Hepatocyte (in vitro differentiated cells): ENCODE measurements at places on chromosomes 4 and X. TPM values are rescaled to one million over a fixed set of nuclear protein-coding genes. Genes with fewer than 3 reads are reported as not detected.

FOXP3 gene
- total RNA-seq = 0.03 TPM in 1 of 2 replicates, not detected in the other

- no peak for DNase-seq
- H3K4me1 ChIP-seq = no peaks in the 10 kb centered on the region
- no peaks in the 10 kb centered on the region for H3K27me3 ChIP-seq
- no peak overlapping the region for H3K4me3 ChIP-seq
Observed at GRCh38 chr4:125181804-125182203, 133.0 kb upstream of the FAT4 start.

DNA sequence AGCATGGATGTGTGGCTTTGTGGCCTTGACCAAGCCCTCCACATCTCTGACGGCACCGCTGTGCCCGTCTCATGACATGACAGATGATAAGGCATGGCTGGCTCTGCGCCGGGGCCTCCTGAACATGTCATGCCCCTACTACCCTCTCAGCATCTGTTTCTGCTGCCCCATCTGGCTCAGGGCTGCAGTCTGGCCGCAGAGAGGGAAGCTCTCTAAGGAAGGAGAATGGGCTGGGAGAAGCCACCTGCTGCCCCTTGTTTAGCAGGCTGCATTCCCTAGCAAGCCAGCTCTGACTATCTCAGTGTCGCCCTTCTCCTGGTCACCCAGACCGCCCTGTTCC, 7.2 kb downstream of the ZNF185 start:
- H3K36me3 ChIP-seq = no peaks in the 10 kb centered on the region
- H3K27me3 ChIP-seq = no peaks in the 10 kb centered on the region
- DNase-seq = no peak
- peaks cover 5% of the 10 kb centered on the region for H3K4me1 ChIP-seq
- H3K4me3 ChIP-seq = no peak overlapping the region

GRCh38 chr4:86547140-86547539, 47.0 kb upstream of the PTPN13 start:
- no peak overlapping the region for H3K27ac ChIP-seq
- H3K4me1 ChIP-seq = no peaks in the 10 kb centered on the region
- no peak overlapping the region for H3K4me3 ChIP-seq
- no peak for DNase-seq
- H3K27me3 ChIP-seq = no peaks in the 10 kb centered on the region

- no peak for DNase-seq
- H3K27me3 ChIP-seq = no peaks in the 10 kb centered on the region
- H3K4me3 ChIP-seq = no peak overlapping the region
- no peaks in the 10 kb centered on the region for H3K4me1 ChIP-seq
Observed at GRCh38 chr4:35342833-35343232, 901.5 kb downstream of the ARAP2 start.

DNA sequence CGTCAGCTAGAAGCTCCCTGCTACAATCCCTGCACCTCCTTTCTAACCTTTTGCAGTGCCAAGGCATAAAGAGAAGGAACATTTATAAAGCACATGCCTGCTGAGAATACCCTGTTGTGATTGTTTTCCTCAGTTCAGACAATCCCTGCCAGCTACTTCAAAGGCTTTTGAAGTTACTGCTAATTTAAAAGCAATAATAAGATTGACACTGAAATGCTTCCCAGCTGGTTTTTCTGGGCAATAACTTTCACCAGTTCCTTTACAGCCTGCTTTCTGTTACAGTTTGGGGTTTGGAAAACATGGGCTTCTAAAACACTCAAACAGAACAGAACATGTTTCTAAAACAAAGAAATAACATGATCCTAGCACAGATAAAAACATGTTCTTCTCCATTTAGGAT, 232.3 kb upstream of the CPEB2 start:
- H3K27ac ChIP-seq = no peak overlapping the region
- DNase-seq = no peak
- no peaks in the 10 kb centered on the region for H3K36me3 ChIP-seq
- no peaks in the 10 kb centered on the region for H3K27me3 ChIP-seq

- DNase-seq = peak; percentile 82
- H3K4me1 ChIP-seq = no peaks in the 10 kb centered on the region
- no peak overlapping the region for H3K4me3 ChIP-seq
- no peaks in the 10 kb centered on the region for H3K36me3 ChIP-seq
Observed at GRCh38 chrX:23694606-23695005, 27.3 kb downstream of the PRDX4 start.
